ENCODE measurements at places on chromosomes 6 and 20.

DNA sequence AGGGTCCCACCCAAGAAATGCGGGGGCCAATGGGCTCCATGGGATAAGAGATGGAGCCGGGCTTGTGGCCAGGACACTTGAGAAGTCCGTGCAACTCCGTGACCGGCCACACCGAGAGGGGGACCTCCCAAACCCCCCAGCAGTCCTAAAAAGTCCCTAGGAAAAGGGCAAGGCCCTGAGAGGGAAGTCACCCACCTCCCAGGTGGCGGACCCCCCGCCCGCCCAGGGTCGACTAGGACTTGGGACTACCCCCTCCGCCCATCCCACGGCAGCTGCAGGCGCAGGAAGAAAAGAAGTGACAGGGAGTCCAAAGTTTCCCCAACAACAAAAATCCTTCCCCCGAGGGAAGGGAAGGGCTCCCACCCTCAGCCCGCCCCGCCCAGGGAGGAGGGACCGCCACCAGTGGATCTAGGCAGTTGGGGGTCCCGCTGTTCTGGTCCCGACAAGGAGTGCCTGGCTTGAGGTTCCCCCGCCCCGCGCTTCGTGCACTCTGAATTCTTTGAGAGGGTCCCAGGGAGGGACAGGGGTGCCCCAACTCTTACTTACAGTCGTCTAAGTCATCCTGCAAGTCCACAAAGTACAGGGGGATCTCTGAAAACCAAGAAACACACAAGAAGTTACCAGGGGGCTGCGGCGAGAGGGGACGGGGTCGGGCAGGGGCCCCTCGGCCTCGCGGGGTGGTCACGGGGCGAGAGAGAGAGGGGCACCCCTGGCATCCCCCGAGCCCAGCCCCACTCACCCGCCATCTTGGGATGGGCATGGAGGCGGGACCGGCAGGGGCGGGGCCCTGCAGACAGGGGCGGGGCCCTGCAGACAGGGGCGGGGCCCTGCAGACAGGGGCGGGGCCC lies 611 bp upstream of the RAB22A start:
- DNase-seq, result no peak

DNA sequence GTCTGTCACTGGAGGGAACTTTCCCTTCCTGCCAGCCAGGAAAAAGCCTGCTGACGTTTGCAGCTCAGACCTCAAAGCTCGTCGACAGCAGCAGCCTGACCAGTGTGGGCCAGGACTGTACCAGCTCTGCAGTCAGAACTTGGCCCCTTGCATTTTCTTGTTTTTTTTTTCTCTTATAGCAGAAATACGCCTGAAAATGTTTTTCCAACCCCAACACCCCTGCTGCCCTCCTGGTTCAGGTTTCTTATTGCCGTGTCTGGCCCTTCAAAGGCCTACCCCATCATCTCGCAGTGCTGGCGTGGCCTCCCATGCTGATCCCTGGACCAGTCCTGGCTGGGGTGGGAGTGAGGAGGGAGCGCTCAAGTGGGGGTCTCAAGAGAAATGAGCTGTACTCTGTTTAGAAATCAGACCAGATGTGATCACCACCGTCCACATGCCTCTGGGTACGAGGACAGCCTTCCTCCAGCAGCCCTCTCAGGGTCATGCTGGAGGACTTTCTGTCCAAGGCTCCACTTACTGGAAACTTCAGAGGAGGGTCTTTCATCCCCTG lies 169.0 kb downstream of the FOXC1 start:
- no peak for DNase-seq

- no peak for DNase-seq
Observed at GRCh38 chr6:54111341-54112045, at the start of gene MLIP. Gene MLIP, plus strand, starts transcription at chr6:54111443. Its CDS starts 37 bp downstream, at chr6:54111480.

GRCh38 chr6:63598049-63599036 lies 26.1 kb downstream of the LOC128125822 start:
- peak; percentile 12 for DNase-seq

- no peak for DNase-seq
Observed at GRCh38 chr6:149895048-149895590, 2.8 kb downstream of the RAET1E start.
